ENCODE measurements at places on chromosomes 3 and 15.

GRCh38 chr3:110925798-110926197 lies 145.8 kb upstream of the NECTIN3 start:
- DNase-seq, result no peak

DNA sequence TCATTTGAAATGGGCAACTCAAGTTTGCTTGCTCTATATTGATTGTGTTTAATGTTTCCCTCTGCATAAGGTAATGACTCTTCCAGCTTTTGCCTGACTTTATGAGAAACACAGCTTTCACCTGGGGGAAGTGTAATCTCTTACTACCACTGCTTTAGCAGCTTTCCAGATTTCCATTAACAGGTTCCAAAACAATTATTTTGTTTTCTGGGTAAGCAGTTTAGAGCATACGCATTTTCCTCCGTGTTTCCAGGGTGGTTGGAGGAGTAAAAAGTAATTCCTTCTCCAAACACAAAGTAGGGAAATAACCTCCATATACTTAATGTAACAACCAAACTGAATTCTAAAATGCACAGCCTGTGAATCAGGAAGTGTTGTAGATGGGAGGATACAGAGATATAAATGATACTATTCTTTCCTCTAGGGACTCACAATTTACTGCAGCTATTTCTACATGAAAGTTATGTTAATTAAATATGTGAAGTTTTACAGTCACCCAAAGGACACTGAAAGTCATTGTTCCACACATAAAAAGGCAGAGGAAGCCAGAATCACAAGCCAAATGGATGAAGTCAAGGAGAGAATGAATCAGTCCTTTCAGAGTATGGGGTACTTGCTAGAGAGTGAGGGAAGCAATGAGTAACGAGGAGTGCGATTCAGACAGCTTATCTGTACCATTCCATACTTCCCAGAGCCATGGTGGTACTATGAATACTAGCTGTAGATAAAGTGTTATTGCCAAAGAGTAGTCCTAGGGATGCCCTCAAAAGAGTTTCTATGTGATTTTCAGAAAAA lies 16.6 kb downstream of the ST3GAL6 start:
- no peak for DNase-seq

DNA sequence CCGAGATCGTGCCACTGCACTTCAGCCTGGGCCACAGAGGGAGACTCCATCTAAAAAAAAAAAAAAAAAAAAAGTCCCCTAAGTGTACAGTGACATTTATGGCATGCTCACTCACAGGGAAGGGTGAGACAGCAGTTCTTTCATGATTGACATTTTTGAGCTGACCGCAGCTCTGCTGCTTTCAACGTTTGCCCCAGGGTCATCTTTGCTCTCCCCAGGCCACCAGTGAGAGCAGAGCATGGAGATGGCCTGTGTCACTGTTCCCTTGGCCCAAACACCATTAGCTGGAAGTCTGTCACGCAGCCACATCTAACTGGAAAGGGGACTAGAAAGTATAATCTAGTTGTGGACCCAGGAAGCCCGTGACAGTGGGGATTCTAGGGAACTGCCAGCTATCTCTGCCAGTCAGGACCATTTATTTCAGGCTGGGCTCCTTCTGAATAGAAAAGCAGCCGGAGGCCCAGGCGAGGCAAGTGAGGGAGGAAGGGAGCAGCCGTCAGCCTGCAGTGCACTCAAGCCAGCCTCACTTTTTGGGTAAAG lies 193.4 kb upstream of the HES1 start:
- DNase-seq, result no peak

DNA sequence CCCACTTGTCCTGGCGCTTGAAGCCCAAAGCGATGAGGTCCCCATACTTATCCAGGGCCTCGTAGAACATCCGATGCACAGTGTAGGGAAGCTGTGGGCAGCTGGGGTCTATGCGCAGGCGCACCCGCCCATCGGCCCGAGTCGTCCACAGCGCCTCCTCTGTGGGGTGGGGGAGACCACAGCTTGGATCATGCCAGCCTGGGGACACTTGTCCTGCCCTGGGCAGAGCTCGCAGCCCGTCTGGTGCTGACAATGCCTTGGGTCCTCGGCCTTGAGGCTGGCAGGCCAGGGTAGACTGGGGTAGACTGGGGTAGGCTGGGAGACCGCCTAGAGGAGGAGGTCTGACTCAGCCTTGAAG lies 39.8 kb downstream of the ACSBG1 start:
- DNase-seq, result no peak

DNA sequence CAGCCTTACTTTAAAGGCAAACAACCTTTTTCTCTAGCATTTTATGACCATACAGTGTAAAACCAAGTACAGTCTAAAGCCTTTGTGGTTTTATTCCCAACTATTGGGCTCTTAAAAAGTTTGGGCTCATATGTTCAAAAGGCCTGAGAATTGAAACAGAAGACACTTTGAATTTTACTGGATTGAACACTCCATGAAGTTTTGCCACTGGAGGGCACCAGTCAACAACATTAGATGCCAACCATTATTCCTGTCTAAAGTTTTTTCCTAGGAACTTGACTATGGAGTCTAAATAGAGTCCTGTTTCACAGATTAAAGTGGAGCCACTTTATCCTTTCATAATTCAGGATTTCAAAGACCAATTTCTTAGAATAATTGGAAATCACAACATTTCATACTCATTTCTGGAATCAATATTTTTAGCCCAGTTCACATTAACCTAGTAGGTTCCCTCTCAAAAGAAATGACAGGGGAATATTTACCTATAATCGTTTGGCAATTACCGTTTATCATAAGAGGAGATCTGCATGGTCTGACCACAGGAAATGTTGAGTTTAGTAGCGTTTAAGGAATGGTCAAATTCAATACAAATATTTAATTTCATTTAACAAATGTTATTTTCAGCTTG lies 244.1 kb upstream of the PDZRN3 start:
- DNase-seq, result no peak

DNA sequence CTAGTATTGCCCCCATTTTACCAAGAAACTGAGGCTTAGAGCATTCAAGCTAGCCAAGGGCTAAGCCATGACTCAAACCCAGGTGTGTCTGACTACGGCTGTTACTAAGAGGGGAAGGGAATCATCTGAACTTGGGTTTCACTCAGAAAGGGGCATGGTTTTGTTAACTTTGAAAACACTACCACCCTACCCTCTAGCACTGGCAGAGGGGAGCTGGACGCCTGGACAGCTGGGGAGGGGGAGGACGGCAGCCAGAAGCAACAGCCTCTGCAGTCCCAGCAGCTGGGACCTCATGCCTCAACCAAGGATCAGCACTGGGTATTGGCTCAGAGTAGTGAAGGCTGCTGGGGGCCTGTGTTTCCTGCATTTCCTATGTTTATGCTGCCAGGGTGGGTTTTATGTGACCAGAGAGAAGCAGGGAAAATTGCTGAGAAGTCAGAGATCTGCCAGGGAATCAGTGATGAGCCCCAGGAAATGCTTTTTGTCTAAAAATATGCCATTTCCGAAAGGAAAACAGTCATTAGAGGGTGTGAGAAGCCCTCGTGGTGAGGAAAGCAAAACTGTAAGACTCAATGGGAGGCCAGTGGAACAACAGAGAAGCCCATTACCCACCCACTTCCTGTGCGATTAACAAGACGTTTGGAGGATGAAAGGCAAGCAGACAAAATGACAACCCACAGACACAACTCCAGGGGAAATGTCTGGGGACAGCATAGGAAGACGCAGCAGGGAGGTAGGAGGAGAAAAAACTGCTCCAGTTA lies 41.2 kb downstream of the LIPC start:
- DNase-seq, result no peak

DNA sequence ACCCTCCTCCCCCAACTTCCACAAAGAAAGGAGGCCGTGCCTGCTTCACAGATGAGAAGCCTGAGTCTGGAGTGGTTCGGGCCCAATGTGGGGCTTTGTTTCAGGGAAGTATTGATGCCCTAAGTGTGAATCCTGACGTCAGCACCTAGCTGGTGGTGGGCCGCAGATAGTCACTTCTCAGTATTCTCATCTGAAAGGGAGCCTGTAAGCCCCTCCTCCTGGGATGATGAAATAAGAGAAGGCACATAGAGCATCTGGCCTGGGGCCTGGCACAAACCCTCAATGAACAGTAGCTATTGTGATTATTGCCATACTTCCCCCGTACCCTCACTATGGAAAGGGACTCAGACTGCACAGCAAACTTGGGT lies 24.8 kb downstream of the LINGO1 start:
- no peak for DNase-seq

- DNase-seq, result peak; percentile 58
Measured at GRCh38 chr15:33735637-33736247, 232.6 kb upstream of the CHRM5 start.

DNA sequence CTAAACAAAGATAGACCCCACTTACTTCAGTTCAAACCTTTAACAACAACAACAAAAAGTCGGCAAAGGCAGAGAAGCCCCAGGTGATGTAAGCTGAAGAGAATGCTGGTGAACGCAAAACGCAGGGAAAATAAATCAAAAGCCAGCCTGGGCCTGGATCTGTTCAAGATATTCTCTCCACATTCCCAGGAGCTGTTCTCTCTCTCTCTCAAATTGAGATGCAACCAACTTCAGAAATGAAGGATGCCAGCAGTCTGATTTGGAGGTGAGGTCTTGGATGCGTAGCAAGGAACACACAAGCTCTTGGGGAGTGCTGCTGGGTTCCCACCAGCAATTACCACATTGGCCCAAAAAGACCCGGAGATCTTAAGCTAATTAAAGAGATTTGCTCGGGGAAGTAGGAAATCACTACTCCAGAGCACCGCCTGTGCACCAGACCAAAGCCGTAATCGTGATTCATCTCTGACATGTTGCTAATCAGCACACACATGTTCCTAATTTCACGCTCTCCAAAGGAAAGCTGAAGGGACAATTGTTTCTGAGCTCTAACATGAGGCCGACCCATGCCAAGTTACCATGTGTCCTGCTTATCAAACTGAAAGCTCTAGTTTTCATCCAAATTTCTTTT lies 37.1 kb downstream of the IL17RD start:
- DNase-seq, result no peak

DNA sequence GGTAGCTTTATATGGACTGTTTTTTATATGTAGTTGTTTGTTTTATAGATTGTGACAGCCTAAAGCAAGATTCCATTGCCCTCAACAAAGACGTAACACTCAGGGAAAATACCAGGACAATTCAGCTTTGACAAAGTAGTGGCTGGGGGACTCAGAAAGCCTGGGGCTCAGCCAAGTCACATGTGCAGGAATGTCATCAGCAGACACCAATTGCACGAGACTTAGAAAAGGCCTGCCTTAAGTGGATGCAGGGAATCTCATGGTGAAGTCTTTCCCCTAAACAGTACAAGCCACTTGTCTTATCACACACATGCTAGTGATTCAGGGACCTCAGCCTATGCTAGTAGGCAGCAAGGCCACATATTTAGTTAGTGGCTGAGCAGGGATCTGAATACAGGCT lies 381.8 kb upstream of the THBS1 start:
- DNase-seq, result no peak

- DNase-seq, result no peak
Measured at GRCh38 chr15:49458145-49458544, 35.1 kb downstream of the FGF7 start.

DNA sequence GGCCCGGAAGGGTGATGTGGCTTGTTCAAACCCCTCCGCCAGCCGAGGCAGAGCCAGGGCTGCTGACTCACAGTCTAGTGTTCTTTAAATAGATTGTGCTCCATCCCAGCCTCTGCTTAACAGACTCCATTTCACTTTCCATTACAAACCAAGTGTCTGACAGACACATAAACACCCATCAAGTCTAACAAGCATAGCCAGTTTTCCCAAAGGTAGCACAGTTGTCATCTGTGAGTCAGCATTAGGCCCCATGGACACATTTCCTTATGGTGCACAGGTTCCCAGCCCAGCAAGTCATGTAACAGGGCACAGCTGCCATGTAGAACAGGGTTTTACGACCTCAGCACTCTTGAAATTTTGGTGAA lies 109.9 kb upstream of the RAP2B start:
- no peak for DNase-seq

DNA sequence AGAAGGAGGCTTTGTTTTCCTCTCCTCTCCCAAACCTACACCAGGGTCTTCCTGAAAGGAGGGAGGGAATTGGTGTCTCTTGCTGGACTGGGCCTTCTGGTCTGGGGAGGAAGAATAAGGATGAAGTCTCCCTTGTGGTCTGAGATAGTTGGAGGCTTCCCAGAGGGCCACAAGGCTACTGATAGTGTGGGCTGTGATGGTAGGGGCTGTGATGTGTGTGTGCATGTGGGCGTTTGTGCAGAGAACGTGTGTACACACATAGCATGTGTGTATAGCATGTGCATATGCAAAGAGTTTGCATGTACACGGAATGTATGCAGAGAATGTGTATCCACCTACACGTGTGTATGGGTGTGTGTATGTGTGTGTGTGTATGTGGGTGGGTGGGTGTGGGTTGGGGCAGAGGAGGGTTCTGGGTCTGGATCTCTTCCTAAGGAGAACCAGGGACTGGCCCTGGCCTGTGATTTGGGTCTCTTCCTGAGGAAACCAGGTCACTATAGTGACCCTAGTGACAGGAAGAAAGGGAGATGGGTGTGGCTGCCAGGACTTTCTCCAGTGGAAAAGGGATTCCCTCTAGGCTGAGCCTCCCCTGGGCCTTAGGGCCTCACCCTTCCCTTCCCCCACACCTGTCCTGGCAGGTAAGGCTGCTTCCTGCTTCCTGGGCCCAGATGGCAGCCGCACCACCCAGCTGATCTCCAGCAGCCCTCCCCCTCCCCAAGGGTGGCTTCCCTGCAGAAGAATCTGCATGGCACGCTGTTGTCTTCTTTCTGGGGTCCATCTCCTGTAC lies 1.7 kb downstream of the FLNB start:
- no peak for DNase-seq

GRCh38 chr3:103308921-103309320 lies 874.1 kb downstream of the ZPLD1 start:
- no peak for DNase-seq

GRCh38 chr3:102580760-102581159 lies 145.9 kb downstream of the ZPLD1 start:
- DNase-seq, result no peak

GRCh38 chr3:56833022-56833421 lies 31.3 kb upstream of the ARHGEF3 start:
- DNase-seq, result peak; percentile 58

- DNase-seq, result no peak
Measured at GRCh38 chr3:61688307-61688984, 127.1 kb downstream of the PTPRG start.

DNA sequence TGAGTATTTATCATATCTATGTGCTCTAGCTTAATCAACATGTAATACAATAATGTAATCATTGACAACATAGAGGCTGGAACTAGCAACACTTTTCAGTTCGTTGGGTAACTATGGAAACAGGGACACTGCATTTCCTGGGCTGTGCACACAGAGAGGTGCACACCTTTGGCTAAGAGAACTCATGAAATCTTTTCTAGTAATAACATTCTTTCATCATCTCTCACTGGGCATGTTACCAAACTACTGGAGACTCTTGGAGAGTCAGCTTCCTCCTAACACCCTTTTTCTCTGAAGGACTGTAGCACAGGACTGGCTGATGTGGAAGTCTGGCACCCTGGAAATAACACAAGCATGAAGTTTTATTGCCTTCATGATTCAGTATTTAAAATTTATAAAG lies 135.6 kb downstream of the KCNMB2 start:
- DNase-seq, result no peak

GRCh38 chr3:3110299-3110630 lies at the start of gene IL5RA:
Gene IL5RA, minus strand, starts transcription at chr3:3110374. Its CDS starts 5,390 bp downstream, at chr3:3104984.
- DNase-seq, result peak; percentile 83

All from common myeloid progenitor, CD34-positive (primary cell).